ENCODE measurements at places on chromosomes 5 and 9.

DNA sequence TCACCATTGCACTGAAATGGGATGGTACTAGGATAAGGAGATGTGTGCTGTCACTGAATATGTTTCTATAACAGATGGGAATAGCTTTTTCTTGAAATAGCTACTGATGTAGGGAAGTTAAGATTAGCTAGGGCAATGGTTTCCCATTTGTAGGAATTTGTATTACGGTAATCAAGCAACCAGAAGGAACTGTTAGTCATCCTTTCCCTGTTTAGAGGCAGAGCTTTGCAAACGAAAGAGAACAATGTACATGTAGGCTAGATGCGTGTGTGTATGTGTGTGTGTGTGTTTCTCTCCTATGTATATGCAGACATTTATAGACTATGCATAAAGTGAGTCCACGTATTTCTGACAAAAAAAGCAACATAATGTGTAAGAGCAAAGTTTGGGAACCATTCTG lies 171.9 kb upstream of the GRIA1 start:
- no peak for DNase-seq

DNA sequence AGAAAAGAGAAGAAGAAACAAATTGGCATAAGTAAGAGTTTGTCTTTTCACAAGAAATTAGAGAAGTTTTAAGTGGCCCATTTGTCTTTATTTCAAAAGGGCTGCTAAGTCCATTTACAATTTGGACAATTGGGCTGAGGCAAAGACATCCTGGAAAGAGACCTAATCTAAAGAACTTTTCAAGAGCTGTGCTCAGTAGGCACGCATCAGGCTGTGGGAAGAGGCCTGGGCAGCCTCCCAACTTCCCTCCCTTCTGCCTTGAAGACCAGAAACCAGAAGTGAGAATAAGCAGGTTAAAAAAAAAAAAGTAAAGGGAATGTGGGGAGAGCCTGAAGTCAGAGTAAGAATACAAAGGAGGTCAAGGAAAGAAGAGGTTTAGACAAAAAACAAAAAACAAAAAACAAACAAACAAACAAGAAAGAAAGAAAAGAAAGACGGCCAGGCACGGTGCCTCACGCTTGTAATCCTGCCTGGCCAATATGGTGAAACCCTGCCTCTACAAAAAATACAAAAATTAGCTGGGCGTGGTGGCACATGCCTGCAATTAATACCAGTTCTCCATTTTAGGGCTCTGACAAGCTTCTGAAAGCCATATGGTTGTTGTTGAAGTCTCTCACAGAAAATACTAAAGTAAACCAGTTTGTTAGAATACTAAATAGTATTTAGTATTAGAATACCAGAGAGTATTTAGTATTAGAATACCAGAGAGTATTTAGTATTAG lies 48.0 kb upstream of the CEP78 start:
- no peak for DNase-seq

GRCh38 chr9:84953797-84954705 lies 284.5 kb downstream of the NTRK2 start:
- no peak for DNase-seq

GRCh38 chr5:128135286-128135685 lies 51.7 kb downstream of the SLC12A2 start:
- DNase-seq = no peak

DNA sequence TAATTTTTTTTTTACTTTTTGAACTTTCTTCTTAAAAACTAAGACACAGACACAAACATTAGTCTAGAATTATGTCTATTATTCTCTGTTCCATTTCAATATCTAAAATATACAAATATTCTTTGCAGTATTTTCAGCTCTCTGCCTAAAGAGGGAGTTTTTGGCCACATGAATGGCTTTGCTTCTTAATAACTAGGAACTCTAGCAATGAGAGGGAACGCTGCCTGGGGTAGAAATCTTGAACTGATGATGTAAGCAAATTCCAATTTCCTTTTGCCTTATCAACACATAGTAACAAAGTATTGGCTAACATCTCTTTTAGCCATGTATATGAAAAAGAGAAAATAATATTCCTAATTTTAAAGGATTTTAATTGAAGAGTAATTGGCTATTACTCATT lies 51.9 kb downstream of the SLC25A46 start:
- DNase-seq = no peak

- no peak for DNase-seq
These were observed 17.6 kb upstream of the LCP2 start for GRCh38 chr5:170315154-170315553.

DNA sequence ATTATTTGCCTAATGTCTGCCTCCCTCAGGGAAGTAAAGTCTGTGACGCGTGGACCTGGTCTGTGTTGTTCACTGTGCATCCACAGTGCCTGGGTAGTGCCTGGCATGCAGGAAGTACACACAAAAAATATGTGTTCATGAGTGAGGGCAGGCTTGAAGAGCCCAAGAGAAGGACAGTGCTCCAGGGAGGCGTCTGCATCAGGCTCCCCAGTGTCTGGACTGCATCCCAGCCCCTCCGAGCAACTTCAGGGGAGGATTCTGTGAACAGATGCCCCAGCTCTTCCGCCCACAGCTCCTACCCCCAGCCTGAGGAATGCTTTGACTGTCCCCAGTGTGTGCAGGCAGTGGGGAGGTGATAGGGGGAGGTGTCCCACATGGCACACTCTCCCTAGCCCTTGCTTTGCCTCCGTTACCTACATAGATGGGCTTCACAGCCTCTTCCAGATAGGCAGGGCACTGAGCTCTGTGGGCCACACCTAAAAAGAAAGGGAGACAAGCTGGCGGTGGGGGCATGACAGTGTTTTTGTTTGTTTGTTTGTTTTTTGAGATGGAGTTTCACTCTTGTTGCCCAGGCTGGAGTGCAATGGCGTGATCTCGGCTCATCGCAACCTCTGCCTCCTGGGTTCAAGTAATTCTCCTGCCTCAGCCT lies 25.4 kb downstream of the IRF1 start:
- DNase-seq = no peak

- DNase-seq = no peak
These were observed 16.4 kb downstream of the PPP3R2 start for GRCh38 chr9:101578378-101578777.

DNA sequence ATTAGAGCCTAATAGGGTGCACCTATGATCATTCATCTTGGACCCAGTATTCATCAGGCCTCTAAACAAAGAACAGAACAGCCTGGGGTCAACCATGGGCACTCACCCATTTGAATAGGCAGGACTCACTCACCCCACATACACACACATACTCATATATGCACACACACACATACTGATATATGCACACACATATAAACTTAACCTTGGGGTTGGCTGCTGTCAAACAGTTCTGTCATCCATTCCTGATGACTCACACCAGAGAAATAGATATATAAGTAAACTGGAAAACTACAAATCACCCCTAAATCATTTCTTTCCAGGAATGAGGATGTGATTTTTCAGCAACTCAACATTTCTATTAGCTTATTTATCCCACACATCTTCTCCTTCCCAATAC lies 51.3 kb downstream of the ARL15 start:
- DNase-seq = no peak

- no peak for DNase-seq
These were observed 29.9 kb downstream of the RUSC2 start for GRCh38 chr9:35519692-35520363.

- no peak for DNase-seq
These were observed 223.3 kb downstream of the EBF1 start for GRCh38 chr5:158876263-158876942.

DNA sequence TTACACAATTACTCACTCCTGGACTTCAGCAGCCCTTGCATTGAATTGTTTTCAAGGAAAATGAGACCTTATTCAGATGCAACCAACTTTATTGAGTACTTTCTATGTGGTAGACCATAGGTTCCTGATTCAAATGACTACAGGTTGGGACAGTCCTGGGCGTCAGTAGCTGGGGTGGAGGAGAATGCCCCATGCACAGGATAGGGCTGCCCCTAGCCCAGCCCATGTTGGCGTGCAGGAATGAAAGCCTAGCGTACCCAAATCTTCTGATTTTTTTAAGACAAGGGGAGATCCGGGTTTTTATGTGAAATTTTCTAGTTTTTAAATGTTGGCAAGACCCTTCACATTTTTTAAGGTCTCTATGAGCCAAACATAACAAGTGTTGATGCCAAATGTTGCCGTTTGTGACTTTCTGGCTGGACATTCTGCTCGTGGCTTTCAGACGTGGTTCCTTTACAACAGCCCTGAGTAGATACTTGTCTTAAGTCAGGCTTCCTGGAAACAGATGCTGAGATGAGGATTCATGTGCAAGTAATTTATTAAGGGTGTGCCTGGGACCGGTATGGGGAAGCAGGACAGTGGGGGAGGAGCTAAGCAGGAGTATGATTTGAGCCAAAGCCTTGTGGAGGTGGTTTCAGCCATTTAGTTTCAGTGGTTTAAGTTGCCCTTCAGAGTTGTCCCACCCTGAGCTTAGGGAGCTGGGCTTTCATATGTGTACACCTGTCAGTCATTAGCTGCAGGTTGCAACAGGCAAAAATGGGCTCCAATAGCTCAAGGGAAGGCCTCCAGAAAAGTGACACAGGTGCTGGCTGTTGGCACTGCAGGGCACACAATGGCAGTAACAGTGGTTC lies 154.1 kb downstream of the NTRK2 start:
- DNase-seq = no peak

- DNase-seq = no peak
These were observed 390.1 kb downstream of the CCDC171 start for GRCh38 chr9:15942831-15943424.

DNA sequence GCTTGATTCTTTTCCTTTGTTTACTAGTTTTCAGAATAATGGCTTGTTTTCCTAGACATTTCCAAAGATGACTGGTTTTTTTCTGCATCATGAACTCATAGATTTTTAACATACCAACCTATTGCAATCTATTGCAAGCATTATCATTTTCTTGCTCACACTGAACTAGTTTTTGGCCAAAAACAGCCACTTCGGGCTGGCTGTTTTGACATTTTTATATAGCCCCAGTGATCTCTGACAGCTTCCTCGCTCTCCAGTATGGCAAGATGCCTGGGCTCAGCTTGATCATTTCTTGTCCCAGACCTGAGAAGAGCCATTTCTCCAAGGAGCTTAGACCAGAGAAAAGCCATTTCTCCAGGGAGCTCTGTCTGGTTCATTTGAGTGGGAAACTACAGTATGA lies 94.3 kb upstream of the MAMDC2 start:
- no peak for DNase-seq

DNA sequence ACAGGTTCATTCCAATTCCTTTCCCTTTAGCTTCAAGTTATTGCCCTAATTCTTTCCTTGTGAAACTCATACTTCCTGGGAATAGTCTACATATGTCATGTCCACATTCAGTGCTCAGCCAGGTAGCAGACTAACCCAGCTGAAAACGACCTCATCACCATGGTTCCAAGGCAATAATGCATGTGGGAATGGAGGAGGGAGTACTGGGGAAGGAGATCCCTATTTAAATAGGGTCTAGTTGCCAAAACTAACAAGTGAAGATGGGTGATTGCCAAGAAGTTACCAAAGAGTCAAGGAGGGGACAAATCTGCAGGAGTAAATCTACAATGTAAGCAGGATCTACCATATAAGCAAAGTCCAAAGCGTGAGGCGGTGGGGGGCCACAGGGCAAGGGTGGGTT lies 47.3 kb upstream of the MCTP1 start:
- DNase-seq = no peak
